ENCODE measurements at places on chromosomes 1 and 21.

DNA sequence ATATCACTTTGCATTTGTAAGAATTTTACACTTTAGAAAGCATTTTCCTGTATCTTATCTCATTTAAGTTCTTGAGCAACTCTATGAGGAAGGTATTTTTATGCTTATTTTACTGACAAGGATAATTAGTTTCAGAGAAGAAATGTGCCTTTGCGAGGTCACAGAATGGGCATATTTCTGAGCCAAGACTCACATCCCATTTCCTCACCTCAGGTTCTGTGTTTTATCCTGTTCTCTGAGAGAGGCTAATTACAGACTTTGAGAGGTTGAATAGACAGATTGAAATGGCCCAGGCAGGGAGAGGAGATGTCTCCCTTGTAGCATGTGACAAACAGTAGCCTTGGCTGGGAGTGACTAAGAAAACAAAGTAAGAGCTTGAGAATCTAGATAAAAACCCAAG lies 39.1 kb upstream of the ZC3H11B start:
- no peaks in the 10 kb centered on the region for H3K36me3 ChIP-seq
- H3K4me1 ChIP-seq = no peaks in the 10 kb centered on the region
- DNase-seq = no peak
- no peak overlapping the region for H3K4me3 ChIP-seq

DNA sequence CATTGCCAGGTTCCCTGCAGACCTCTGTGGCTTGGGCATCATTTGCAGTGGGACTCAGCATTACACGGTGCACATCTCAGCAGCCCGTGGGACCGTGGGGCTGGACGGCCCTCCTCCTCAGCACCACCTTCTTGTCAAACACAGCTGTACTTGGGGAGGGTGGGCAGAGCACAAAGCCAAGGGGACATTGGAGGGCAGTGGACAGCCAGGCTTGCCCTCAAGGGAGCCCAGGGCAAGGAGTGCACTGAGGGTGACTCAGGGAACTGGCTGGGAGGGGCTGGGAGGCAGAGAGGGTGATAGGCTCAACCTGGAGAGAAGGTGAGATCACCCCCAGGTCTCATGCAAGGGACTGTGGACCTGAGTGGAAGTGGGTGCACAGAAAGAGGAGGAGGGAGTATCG lies 3.4 kb downstream of the CAPN9 start:
- no peak overlapping the region for H3K4me3 ChIP-seq
- DNase-seq = no peak
- peaks cover 36% of the 10 kb centered on the region for H3K27me3 ChIP-seq
- H3K27ac ChIP-seq = peak overlapping the region; percentile 62
- peaks cover under 1% of the 10 kb centered on the region for H3K36me3 ChIP-seq
- peaks cover 6% of the 10 kb centered on the region for H3K4me1 ChIP-seq

DNA sequence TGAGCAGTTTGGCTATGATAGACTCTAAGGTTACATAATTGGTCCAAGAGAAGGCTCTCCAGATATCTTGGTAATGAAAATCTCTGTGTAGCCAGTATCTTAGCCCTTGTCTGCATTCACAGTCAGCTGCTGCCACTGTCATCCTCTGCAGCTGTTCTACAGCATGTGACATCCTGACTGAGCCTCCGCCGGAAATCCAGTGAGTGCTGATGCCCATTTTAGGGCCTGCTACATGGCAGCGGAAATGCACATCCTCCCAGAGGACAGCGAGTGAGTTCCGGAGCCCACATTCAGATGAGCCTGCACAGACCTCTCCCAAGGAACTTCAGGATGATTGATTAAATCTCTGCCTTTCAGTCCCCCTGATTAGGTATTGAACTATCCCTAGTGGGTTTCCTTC lies 237.1 kb downstream of the HHIPL2 start:
- H3K27ac ChIP-seq = no peak overlapping the region
- no peaks in the 10 kb centered on the region for H3K36me3 ChIP-seq
- H3K27me3 ChIP-seq = no peaks in the 10 kb centered on the region
- DNase-seq = no peak

GRCh38 chr1:42847111-42847595 lies 740 bp downstream of the ZNF691 start:
- H3K36me3 ChIP-seq = peaks cover 12% of the 10 kb centered on the region
- no peak for DNase-seq
- H3K4me3 ChIP-seq = peak overlapping the region; percentile 100

All from T-helper 17 cell (primary cell).